Fibroblast of skin of right quadriceps (primary cell): ENCODE measurements at places on chromosomes 1 and 21.

DNA sequence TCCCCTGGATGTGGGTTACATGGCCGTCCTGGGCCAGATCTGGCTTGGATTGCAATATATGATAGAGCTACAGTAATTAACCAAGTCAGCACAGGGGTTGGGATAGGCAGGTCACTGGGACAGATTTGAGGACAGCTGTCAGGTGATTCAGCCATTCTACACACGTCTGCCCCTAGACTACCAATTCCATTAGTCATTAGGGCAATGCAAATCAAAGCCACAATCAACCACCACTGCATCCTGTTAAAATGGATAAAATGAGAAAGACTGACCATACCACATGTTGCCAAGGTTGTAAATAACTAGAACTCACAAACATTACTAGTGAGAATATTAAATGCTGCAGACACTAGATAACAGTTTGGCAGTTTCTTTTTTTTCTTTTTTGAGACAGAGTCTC, 16.0 kb downstream of the C21orf58 start:
- DNase-seq = peak; percentile 50

GRCh38 chr1:168879896-168880734, 151.1 kb upstream of the DPT start:
- no peak for DNase-seq

DNA sequence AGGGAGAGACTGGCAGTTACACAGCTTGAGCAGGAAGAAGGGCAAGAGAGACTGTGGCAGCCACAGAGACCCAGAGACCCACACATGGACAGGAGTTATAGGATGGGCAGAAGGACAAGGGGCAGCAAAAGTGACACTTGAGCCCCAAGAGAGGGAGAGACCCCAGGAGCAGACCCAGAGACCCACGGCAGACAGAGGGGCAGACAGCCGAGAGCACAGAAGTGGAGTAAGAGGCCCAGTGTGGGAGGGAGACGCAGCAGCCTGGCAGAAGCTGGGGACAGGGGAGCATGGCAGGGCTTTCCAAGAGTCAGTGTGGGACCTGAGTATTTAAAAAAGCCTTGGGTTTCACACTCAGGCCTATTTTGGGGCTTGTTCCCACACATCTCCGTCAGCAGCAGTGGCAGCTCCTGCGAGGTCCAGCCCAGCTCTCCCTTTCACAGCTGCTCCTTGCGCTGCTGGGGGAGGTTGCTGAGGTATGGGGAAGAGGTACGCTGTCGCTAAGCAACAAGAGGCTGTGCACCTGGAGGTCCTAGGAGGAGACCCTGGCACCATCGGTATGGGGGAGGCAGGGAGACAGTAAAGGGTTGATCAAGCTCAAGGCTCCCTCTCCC, 9.0 kb upstream of the MEF2D start:
- no peak for DNase-seq

DNA sequence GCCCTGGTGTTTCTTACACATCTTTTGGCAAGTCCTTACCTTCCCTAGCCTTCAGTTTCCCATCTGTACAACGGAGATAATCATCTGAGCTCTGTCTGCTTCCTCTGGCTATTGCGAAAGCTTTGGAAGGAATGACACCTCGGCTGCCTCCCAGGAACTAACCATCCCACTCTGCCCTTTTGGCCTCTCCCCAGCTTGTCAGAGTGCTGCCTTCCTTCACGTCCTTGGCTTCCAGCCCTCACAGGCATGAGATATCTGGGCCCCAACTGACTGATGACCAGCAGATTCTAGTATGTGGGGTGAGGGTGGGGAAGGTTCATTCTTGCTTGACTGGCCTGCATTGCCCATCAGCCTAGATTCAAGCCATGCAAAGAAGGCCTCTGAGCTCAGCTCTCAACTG, 253.1 kb upstream of the FGGY start:
- DNase-seq = peak; percentile 91

GRCh38 chr21:41598561-41599431, 90.8 kb upstream of the TMPRSS2 start:
- no peak for DNase-seq

GRCh38 chr1:208950206-208950605, 633.3 kb upstream of the CAMK1G start:
- DNase-seq = no peak

GRCh38 chr1:8352471-8352845, 34.5 kb downstream of the SLC45A1 start:
- DNase-seq = no peak

DNA sequence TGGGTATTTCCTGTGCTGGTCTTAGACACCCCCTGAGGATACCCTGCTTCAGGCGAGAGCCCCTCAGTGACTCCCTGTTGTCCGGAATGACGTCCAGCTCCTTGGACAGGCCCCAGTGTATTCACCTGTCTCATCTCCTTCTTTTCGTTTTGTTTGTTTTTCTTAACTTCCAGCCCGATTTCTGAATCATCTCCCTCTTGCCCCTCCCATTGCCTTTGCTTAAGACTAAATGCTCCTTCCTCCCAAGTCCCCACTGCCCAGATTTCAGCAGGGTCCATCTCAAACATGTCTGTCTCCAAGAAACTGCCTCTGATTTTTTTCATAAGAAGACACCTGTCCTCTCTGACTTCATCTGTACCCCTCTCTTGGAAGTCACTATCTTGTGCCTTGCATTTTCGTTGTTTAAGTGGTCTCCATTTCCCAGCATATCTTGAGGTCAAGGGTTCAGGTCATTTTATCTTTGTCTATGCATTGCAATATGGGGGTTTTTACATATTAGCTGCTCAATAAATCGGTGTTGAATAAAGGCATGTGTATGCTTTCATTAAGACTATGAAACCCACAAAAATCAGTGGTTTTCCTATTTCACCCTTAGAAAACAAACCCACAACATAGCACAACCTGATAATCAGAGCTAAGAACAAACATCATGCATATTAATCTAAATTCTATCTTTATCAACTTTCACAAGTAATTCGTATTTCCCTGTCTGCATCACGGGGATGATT, 58.4 kb upstream of the LGALS8 start:
- no peak for DNase-seq

DNA sequence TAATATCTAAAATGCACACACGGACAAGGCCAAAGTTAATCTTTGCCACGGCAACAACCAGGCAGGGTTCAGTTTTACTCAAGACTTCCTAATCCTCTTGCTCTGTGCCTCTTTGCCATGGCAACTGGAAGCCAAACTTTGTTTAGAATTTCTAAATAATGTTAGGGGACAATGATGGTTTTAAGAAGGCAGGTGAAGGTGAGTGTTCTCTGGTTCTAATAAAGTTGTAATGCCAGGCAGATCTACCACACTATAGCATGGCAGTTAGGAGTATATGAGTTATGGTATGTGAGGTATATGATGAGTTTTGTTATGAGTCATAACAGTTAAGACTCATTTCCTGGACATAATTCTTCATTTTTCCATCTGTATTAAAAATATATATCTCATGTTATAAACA, 2.7 kb downstream of the PTPRC start:
- peak; percentile 51 for DNase-seq
